ENCODE measurements at places on chromosomes 11 and 22.
A peak's percentile ranks its signal among the peaks of the same experiment; 100 is the strongest.

DNA sequence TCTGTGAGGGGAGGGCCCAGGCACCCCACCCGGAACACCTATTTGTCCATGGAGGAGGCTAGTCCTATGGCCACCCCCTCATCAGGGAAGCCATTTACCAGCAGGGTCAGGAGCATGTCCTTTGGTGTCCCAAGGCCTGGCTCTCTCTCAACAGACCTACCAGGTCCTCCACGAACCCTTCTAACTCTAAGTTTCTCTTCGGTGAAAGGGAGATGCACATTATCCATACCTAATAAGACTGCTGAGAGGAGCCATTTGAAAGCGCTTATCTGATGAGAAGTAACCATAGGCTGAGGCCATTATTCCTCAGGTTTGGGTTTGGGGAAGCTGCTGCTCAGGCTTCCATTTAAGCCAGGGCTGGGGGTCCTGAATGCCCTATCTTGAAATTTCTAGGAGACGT is 9.2 kb upstream of the TOP3B start:
- DNase-seq, result no peak

GRCh38 chr22:47629273-47629711 is 866.8 kb downstream of the TBC1D22A start:
- DNase-seq, result peak; percentile 34

GRCh38 chr11:14110629-14111028 is 148.1 kb downstream of the SPON1 start:
- DNase-seq, result no peak

DNA sequence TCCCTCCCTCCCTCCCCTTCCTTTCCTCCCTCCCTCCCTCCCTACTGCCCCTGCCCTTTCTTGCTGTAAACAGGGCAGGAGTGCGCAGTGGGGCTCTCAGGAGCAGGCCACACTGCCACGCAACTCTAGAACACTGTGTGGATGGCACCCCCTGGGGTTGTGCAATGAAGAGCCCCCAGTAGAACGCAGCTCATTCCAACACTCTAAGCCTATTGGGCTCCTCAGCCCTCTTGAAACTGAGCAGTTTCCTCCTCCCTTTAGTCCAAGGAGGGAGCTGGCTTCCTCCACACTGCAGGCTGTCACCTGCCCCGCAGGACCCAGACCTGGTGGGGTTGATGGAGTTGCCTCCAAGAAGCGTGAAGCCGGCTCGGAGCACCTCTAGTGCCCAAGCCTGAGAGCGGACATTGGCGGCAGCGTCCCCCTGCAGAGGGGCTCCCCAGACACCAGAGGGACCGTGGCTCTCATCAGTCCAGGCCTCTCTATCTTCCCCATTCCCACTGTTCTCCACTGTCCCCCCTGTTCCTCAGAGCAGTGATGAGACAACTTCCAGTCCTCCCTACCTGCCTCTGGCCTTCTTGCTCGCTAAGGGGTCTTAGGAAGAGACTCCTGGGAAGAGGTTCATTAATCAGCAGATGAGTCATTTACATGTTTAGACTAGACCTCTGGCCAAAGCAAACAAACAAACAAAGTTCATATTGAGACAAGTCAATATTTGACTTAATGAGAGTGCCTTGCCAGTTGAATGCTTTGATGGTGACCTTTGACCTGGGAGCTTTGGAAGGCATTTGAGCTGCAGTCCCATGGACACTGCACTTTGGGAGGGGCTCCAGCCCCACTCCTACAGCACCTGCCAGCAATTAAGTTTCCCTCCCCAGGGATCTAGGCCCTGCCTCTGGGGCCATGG is 64.0 kb downstream of the RPUSD4 start:
- DNase-seq, result no peak

- no peak for DNase-seq
Observed at GRCh38 chr11:24556693-24557092, 59.8 kb downstream of the LUZP2 start.

GRCh38 chr11:102154806-102155205 is 44.6 kb downstream of the YAP1 start:
- no peak for DNase-seq

- no peak for DNase-seq
Observed at GRCh38 chr11:437228-437870, 4.5 kb downstream of the ANO9 start.

- no peak for DNase-seq
Observed at GRCh38 chr22:42692239-42693054, 28.2 kb downstream of the A4GALT start.

DNA sequence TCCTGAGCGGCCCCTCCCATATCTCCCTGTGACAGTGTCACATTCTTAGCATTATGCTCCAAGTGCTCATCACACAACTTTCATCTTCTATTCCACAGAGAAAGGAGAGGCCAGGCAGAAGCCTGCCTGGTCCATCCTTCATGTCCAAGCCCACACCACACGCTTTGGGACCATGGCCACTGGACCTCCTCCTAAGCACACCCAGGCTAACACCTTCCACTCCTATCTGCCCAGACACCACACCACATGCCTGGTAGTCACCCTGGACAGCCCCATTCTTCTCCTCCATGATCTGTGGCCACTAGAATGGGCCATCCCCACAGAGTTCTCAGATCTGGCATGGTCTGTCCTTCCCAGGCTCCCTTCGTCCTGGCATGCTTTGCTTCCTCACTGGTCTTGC is 55.3 kb downstream of the HIRA start:
- no peak for DNase-seq

- DNase-seq, result no peak
Observed at GRCh38 chr11:70716986-70717775, 318.9 kb downstream of the CTTN start.

Data from adrenal gland (tissue), 19 donors.